ENCODE measurements at places on chromosomes 6 and 20.

DNA sequence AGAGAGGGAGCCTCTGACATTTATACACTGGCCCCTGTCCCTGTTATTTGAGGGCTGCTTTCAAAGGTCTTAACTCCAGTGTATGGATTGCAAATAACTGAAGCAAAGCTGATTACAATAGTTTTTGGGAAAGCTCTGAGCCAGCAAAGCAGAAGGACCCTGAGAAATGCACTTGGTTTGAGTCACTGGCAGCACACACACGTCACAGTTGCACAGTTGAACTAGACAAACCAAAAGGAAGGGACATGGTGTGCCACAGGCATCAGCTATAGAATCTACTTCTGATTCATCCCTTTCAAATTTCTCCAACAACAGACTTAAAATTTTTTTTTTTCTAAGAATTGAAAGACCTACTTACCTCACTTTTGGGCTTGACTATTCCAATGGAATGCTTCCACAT is 56.4 kb downstream of the SNRNP48 start:
- DNase-seq: no peak

DNA sequence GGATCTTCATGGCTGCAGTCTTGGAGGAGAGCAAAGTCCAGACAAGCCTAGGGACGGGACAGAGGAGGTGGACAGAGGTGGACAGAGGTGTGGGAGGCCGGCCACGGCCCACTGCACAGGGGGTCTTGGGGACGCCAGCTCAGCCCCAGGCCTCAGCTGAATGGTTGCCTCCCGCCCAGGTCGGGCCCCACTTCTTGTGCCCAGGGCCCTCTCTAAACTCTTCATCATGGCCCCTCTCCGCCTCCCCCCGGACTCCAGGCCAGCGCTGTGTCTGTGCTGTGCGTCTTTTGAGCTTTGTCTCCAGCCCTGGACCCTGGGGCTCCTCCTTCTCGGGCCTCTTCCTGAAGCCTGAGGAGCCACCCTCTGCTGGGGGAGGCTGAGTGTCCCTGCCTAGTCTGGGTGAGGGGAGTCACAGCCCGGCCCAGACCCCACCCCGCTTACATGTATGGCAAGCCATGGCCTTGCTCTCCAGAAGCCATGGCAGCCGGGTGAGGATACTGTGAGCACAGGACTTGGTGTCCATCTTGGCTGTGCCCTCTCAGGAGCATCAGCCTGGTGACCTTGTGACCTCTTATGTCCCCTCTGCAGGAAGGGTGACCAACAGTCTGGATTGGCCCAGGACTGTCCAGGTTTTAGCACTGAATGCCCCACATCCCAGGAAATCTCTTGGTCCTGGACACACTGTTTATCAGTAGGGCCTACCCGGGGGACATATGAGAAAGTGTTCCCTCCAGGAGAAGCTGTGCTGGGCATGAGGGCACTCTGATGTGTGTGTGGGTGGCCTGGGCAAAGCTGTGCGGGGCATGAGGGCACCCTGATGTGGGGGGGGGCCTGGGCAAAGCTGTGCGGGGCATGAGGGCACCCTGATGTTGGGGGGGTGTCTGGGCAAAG is 9.4 kb upstream of the NPBWR2 start:
- DNase-seq: no peak

DNA sequence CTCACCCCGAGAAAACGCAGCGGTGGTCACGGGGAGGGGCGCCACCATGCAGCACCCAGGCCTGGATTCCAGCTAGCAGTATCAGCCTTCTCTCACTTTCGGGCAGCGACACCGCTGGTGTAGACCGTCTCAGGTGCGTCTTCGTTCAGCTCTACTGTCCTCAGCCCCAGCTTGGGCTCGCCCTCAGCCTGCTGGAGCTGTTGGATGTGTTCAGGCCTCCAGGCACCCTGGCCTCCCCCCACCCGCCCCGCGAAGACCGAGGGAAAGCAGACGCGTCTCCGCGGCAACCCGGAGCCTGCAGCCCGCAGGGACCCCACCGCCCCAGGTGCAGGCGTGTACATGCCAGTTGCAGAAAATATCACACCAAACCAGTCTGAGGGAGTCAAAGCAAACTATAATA is 60.8 kb upstream of the CARMIL1 start:
- DNase-seq: no peak

DNA sequence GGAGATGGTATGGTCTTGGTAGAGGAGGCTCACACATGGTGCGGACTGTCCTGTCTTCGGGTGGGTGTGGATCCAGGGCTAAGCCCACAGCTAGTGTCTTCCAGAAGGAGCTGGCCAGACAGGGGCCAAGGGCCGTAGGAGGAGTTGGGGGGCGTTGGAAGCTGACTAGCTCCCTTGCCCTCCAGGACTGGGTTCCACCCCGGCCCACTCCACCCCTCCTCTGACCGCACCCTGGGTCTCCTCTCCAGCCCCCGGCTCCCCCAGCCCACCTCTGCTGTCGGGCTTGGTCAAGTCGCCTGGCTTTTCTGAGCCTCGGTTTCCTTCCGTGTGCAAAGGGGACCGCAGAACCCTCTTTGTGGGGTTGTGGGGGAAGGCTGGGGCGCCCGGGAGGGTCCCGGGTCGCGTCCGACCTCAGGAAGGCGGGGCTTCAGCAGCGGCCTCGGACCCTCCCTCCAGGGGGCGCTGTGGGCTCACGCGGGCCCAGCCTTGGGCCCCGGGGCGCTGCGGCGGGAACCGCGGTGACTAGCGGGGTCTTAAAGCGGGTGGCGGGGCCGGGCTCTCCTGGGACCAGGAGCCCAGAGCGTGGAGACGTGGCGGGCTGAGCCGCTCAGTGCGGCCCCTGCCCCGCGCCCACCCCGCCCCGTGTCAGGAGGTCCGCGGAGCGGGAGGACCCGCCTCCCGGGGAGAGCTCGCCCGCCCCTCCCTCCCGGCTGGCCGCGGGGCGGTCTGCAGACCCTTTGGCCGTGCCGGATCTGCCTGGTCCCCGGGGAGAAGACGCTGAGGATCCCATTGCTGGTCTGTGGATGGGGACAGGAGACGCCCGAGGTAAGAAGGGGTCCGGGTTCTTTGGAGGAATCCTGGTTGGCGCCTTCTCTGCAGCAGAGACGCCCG is 5.4 kb downstream of the NPBWR2 start:
- DNase-seq: no peak

- DNase-seq: no peak
Observed at GRCh38 chr20:37494301-37494700, 26.7 kb upstream of the NNAT start.

DNA sequence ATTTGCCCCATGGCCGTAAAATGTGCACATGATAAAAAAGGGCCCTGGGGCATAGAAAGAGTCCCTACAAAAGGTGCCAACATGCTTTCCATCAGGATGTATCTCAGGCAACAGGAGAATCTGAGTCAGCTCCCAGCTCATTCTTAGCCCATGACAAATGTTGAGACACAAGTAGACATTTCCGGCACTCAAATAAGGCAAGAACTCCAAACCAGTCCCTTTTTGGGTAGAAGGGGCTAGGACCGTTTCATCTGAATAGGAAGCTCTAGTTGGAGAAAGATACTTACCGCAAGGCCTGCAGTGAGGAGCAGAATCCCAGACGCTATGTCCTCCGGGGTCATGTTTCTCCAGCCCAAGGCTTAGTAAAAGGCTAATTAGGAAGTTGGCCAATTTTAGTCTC is 261.0 kb upstream of the RIN2 start:
- peak; percentile 51 for DNase-seq

GRCh38 chr6:166782520-166782919 is 155.5 kb upstream of the RPS6KA2 start:
- no peak for DNase-seq

GRCh38 chr6:154528310-154528915 is 17.9 kb upstream of the CNKSR3 start:
- DNase-seq: no peak

GRCh38 chr6:160167604-160168399 is 46.2 kb downstream of the SLC22A1 start:
- no peak for DNase-seq

GRCh38 chr6:79947191-79948186 is at the start of gene ELOVL4:
Gene ELOVL4 (minus strand): TSS chr6:79947553. CDS start chr6:79947279, 274 bp downstream.
- peak; percentile 11 for DNase-seq

GRCh38 chr6:90197854-90198496 is 98.7 kb downstream of the BACH2 start:
- peak; percentile 8 for DNase-seq

- DNase-seq: no peak
Observed at GRCh38 chr6:149026530-149026942, 279.7 kb downstream of the UST start.

DNA sequence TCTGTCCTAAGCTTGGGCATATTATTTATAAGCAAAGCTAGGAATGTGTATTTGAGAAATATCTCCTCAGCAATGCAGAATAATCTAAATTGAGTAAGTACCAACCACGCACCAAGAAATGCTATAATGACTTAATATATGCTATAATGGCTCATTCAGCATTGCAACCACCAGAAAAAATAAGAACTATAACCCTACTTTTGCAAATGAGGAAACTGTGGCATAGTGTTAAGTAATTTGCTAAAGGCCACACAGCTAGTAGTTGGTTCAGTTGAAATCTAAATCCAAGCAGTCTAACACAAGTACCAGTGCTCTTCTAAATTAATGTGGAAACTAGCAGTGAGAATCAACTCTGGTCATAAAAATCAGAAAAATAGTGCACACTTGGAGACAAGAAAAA is 35.7 kb downstream of the HBS1L start:
- DNase-seq: no peak

DNA sequence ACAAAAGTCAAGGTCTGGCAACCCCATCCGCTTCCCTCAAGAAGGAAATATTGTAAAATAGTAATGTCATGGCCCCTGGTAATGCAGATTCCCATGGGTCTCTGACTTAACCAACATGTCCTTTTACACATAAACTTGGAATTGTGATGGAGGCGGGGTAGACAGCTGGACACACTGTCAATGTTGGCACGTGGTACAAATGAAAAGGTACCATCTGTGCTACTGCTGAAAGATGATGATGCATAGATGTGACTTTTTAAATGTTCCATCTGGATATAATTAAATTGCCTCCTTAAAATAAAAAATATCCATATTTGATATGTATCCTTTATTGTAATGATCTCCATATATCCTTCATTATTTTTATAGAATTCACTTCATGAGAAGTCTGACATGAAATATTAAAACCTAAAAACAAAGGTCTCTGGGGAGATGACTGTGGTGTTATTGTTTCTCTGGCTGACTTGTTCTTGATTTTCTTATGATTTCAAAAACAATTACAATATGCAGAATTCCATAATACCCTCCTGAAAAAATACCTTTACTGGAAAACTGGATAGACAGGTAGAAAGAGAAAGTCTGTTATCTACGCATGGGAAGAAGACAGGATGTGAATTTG is 104.5 kb downstream of the MKKS start:
- DNase-seq: no peak

DNA sequence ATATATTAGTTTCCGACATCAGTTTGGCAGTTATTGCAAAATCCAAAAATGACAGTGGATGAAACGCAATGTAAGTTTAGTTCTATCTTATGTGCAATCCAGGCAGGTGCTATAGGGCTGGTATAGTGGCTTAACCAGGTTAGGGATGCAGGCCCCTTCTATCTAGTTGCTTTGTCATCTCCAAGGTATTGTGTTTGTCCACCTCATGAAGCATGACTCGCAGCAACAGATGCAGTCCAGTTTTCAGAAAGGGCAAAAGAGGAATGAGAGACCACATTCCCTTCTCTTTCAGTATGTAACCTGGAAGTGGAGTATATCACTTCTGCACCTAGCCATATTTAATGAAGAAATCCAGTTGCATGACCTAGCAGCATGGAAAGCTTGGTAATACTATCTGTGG is 59.7 kb downstream of the PKIB start:
- DNase-seq: no peak

DNA sequence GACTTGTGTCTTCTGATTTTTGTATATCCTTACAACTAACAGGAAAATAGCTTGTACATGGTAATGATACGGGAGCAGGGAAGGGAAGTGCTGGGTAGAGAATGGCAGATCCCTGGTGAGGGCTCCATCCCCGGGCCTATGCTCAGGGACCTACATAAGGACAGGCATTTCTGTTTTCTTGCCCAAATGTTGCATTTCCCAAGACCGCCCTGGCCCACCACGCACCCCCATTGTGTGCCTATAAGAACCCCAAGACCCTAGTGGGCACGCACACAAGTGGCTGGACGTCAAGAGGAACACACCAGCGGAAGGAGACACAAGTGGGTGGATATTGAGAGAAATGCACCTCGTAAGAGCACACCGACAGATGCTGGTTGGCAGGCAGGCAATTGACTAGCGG is 616.3 kb upstream of the MAN1A1 start:
- DNase-seq: no peak

DNA sequence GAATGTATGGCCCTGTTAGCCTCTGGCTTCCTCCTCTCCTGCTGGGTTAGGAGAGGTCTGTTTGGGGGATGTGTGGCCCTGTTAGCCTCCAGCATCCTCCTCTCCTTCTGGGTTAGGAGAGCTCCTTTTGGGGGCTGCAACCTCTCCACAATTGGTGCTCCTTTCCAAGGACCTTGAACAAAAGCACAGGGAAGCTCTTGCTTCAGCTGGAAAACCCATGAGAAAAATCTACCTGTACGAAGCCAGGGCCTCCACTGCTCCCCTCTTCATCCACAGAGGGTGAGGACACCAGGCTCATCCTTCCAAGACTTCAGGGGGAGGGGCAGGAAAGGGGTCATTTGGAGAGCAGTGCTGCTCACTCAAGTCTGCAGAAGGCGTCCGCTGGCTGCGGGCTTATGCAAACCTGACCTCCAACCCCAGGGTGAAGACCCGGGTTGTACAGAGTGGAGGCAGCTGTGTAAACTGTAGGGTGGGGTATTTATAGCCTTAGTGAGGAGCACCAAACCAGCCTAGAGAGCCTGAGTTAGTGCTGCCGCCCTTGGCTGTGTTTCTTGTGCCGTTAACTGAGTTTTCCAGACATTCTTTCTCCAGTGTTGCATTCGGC is 62.1 kb downstream of the SLC24A3 start:
- DNase-seq: no peak

GRCh38 chr20:48845721-48846306 is 18.0 kb upstream of the PREX1 start:
- no peak for DNase-seq

DNA sequence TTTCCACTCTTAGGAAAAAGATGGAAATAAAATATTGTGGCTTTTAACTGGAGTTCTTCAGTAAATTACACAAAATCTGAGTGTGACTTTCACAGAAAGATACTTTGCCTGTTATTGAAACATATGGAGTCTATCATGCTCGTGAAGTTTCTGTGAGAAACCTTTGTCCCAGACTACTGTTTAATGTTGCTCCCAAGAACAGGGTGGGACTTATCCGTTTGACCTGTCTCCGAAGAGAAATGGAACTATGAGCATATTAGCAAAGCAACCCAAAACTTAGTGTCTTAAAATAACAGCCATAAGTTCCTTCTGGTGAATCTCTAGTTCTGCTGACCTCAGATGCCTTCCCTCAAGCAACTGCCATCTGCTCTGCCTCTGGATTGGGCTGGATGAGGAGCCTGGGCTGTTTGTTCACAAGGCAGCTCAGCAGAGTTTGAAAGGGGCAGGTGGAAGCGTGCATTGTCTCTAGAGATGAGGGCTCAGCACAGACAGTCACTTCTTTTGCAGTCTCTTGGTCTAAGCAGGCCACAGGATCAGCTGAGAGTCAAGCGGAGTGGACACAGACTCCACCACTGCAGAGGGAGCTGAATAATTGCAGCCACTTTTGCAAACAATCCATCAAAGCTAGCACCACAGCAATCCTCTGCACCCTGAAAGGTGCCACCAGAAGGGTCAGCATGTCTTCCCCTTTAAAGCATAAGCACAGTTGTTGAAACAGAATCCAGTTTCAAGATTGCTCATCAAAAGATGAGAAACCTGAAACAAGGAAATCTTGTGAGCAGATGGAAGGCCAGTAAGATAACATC is 52.8 kb downstream of the MYB start:
- no peak for DNase-seq

- no peak for DNase-seq
Observed at GRCh38 chr6:4936681-4937041, 67.2 kb downstream of the RPP40 start.

All from GM04503 (cell line).